MG63 (cell line): ENCODE measurements at places on chromosomes 6 and 20. TPM values are rescaled to one million over a fixed set of nuclear protein-coding genes. Genes with fewer than 3 reads are reported as not detected.

Gene LRRC73
- 0.10 TPM in 1 of 2 replicates, not detected in the other for total RNA-seq

DNA sequence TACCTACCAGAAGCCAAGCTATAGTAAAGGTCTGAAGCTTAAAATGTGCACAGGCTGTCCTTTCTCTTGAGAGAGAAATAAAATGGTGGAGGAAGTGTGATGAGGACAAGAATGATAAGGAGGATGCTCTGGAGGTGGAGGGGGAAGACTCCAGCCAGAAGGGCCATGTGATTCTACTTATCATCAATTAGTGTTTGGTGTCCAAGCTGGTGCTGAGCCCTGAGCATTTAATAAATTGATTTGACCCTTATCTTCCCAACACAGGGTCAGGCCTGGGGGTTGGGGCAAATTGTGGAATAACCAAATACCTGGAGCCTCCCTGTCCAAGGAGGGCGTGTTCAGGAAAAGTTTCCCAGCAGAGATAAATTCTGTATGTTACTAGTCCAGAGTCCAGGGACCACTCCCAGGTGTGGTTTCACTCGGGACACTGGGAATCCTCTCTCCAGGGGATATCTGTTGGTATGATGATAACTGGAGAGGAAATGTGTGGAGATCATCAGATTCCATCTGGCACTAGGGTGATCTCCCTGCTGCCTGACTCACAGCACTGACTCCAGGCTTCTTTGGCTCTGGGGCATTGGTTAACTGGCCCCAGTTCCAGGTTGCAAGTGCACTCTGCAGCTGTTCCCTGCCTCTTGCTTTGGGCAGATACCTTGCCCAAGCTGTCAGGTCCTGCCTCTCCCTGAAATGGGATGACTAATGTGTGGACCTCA, 3.8 kb upstream of the MYBL2 start:
- peak; percentile 91 for DNase-seq

Gene SMPDL3A
- total RNA-seq, result 2.0 and 2.1 TPM in 2 replicates

- no peak for DNase-seq
Observed at GRCh38 chr20:36231331-36231730, 4.9 kb upstream of the AAR2 start.

- DNase-seq, result peak; percentile 51
Observed at GRCh38 chr20:23116311-23117089, 30.4 kb upstream of the CD93 start.

DNA sequence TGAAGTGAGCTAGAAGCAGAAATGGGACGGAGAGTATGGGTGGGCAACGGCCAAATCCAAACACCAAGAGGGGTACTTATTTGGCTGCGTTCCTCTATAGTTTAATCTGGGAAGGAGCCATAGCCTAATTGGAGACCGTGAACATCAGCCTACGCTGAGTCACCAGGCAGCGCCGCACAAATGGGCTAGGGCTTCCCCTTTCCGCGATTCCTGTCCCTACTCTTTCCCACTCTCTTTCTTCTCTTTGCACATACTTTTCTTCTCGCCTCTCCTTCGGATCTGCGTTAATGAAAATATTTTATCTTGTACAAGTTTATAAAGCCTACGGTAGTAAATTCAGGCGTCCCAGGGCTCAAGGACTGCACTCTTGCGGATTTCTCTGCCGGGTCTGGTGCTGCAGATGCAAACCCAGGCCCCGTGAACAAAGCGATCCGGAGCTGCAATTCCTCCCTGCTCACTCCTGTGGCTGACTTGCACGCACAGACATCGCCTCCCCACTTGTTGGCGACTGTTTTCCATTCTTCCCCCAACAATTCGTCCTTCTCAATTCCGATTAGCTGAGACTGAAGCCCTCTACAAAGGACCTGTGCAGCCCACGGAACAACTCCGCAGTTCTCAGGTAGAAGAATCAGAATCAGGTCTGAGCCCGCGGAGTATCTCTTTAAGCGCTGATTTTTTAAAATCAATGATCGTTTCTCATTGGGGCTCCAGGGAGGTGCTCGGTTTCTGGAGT, 4.2 kb upstream of the TBX18 start:
- peak; percentile 74 for DNase-seq

Gene HCK
- total RNA-seq, result not detected in 2 replicates

DNA sequence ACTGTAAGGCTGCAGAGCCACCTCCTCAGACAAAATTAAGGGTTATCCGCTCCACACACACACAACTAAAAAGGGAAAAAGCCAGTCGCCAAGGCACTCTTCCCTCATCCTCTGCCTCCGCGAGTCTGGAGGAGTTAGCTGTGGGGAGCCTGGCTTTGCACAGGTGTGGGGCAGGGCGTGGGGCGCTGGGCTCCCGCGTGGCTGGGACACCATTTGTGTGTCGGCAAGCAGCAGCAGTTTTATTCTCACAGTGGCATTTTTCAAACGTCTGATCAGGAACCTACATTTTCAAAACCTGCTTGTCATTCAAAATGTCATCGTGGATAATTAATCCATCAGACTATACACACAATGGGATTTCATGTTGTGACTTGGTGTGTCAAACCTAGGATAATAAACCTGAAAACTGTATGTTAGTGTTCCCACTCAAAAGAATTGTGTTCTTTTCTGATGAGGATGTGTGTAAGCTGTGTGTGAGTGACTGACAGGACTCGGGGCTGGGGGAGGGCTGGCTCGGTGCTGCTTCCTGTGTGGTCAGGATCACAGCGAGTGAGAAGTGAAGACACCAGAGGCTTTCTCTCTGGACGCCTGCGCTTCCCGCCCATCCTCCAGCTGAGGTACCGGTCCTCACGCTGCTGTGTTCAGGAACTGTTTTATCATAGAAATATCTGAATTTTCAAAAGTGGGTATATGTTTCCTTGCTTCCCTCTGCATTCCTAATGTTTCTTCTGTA, 83.1 kb downstream of the IRF4 start:
- peak; percentile 4 for DNase-seq

Gene NELFE
- total RNA-seq, result 111 and 131 TPM in 2 replicates

Gene NRSN1
- not detected in 2 replicates for total RNA-seq

DNA sequence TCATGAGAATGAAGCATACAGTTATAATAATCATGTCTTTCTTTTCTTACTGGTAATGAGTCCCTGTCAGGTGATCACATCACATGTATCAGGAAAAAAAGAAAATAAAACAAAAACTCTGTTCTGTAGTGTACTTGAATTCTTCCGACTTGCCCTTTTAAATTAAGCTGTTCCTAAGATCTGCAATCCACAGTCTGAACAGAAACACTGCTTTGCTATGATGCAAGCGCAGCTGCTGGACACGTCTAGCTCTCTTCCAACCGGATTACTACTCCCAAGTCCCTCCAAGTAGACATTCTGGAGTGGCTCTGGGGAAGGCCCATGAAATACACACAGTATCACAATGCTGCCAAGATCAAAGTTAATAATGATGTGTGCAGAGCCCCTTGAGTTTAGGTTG, 83.7 kb downstream of the FYN start:
- DNase-seq, result no peak

DNA sequence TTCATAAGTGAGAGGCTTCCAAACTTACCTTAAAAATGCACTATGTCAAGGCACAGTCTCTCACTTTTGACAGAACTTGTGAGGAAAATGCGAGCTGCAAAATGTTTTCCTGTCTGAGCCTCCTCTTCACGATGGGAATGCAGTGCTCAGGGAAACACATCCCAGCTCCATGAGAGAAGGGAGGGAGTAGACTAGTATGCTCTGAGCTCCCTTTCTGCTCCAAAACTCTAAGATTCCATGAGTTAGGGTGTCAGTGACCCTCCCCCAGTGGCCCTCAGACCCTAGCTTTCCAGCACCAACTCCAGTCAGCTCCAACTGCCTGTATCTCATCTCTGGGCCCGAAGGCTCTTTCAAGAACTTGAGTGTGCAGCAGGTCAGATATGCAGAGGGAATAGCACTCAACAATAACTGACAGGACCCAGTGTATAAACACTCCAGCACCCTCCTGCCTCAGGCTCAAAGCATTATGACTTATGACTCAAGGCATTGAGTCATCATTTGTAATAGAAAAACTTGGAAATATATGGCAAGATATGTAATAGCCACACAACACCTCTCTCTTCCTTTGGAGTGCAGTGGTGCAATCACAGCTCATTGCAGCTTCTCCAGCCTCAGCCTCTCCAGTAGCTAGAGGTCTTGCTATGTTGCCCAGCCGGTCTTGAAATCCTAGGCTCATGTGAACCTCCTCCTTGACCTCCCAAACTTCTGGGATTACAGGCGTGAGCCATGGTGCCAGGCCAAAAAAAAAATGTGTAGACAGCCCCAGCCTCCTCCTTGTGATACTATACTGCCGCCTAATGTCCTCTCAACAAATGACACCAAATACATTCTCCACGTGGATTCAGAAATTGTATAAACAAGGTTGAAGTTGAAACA, 16.7 kb upstream of the ENTPD6 start:
- peak; percentile 83 for DNase-seq

Gene ANGPT4
- total RNA-seq, result not detected in 2 replicates

Gene LINC00237
- total RNA-seq, result not detected in 2 replicates

Gene EFCAB8
- total RNA-seq, result not detected in 2 replicates

DNA sequence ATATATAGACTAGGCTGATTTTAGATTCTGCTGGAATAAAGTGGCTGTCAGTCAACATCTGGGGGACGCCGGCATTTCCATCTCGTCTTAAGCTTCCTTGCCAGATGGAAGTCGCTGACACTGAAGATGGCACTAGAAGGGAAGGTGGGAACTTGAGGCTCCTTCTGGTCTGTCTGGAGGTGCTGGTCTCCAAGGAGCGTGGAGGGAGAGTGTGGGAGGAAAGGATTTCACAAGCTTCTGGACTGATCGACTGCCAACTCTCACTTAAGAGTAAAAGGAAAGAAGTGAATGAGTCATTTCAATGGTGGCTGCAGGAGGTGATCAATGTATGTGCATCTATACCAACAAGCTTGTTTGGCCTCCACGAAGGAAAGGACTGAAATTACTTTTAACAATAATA, 40.4 kb downstream of the DUSP22 start:
- DNase-seq, result peak; percentile 49

Gene VNN1
- total RNA-seq, result 1.1 TPM in 1 of 2 replicates, not detected in the other

Gene SLC12A5
- total RNA-seq, result 0.15 and 0.72 TPM in 2 replicates

DNA sequence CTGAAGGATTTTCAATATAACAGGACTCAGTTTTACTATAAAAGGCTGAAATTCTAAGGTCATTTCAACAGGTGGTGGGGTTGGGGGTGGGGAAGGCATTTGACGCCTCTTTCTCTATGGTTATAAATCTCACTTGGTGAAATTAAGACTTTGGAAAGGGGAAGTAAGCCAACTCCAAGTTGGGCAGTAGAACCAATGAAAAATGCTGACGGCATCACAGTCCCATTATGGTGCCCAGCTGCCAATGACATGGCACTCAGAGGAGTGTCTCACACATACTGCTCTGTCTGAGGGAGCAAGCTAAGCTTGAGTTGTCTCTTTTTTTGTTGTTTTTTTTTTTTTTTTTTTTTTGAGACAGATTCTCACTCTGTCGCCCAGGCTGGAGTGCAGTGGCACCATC, 4.7 kb downstream of the SLC16A10 start:
- no peak for DNase-seq

DNA sequence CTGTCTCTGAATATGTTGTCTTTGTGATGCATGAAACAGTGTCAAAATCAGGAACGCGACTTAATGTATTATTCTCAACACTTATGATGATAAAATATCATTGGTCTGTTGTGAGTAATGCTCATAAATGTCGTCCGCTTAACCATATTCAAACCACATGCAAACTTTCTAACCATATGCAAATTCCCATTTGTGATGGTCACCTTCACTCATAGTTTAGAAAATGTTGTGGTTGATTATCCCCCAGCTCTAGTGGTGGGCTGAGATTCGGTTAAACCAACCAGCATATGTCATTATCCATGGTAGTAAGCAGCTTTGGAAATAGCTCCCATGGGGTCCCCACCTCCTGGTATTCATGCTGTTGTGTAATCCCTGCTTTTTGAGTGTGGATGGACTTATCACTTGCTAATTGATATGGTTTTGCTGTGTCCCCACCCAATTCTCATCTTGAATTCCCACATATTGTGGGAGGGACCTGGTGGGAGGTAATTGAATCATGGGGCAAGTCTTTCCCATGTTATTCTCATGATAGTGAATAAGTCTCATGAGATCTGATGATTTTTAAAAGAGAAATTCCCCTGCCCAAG, 360.0 kb upstream of the TSHZ2 start:
- DNase-seq, result no peak

Gene PSMB9
- 96.5 and 106 TPM in 2 replicates for total RNA-seq

GRCh38 chr6:165640806-165641205, 22.2 kb downstream of the PDE10A start:
- no peak for DNase-seq

GRCh38 chr6:167099707-167100106, 23.2 kb upstream of the CCR6 start:
- DNase-seq, result no peak

DNA sequence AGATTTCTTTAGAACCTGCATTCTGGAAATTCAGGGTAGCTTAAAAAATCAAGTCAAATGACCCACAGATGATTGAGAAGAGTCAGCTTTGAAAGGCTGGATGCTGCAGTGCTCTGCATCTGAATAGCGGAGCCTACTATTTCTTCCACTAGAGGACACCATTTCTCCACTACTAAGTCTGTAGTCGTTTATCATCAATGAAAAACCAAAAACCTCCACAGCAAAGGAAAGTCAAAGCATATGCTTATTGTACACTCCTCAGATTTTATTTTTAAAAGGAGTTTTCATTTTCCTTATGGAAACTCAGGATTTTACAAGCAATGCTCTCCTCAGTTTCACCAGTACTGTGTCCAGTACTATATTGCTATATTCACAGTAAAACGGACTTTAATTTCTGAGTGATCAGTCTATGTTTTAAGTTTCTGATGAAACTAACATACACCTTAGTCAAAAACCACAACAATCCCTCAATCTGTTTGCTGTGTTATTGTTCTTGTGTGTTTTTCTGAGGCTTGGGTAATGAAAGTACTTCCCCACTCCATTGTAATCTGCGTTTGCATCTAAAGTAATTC, 50.5 kb upstream of the ENPP5 start:
- no peak for DNase-seq

Gene BANF2
- not detected in 2 replicates for total RNA-seq

- no peak for DNase-seq
Observed at GRCh38 chr6:508614-509013, 117.1 kb downstream of the IRF4 start.

DNA sequence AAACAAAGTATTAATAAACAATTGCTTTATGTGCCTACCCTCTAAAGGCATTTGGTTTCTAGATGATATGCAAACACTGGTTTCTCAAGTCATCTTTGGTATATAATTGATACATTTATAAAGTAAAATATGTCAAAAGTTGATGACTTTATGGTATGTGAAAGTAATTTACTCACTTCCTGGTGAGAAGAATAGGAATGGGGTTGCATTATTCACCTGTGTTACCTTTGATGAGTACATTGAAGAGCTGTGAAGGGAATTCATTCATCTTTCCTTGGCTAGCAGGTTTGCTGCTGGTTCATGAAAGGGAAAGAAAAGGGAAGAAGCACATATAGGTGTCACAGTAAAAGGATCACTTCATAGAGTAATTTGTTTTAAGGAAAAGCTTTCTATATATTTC, 20.4 kb downstream of the RNF217 start:
- DNase-seq, result no peak

GRCh38 chr6:53931086-53931485, 136.3 kb downstream of the LRRC1 start:
- DNase-seq, result no peak

- DNase-seq, result no peak
Observed at GRCh38 chr6:31132806-31133205, 6.1 kb downstream of the PSORS1C2 start.

GRCh38 chr6:37696841-37697662, 631 bp downstream of the MDGA1 start:
- peak; percentile 23 for DNase-seq
